SJSA1 (cell line): ENCODE measurements at places on chromosomes 13 and 19. TPM values are rescaled to one million over a fixed set of nuclear protein-coding genes. Genes with fewer than 3 reads are reported as not detected.

Gene PEX11G
- total RNA-seq, result 0.47 TPM in 1 of 2 replicates, not detected in the other

- DNase-seq, result no peak
Measured at GRCh38 chr19:39164289-39164688, 32.5 kb upstream of the NCCRP1 start.

DNA sequence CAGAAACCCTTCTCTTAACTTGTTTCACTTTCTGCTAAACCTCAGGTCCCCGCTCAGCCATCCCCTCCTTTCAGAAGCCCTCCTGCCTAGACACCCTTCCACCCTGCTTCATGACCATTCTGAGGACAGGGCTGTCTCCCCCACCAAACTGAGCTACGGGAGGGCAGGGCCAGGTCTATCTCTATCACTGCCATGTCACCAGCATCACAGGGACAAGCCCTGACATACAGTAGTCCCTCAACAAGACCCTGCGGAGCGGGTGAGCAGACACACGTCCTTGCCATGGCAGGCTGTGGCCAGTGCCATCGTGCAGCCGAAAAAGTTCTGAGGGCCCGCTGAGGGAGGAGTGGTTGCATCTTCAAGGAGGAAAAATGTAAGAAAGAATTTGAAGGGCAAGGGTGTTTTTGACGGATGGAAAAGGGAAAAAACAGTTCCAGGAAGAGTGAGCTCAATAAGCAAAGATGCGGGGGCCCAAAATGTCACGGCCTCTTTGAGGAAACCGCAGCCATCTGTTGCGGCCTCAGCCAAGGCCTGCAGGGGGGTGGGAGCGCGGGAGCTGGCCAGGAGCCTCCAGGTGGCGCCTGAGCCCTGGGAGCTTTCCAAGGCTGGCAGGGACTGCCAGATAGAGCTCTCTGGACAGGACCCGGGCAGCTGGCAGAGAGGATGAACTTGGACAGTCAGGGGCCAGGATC, 8.1 kb downstream of the PTGIR start:
- no peak for DNase-seq

GRCh38 chr13:39998166-39998565, 342.7 kb downstream of the COG6 start:
- DNase-seq, result no peak

- no peak for DNase-seq
Measured at GRCh38 chr13:112806739-112807652, 117.2 kb downstream of the ATP11A start.

- no peak for DNase-seq
Measured at GRCh38 chr19:754530-754929, 3.6 kb downstream of the MISP start.
